Sciatic nerve (tissue), 2 donors: ENCODE measurements at places on chromosomes 4 and X.

DNA sequence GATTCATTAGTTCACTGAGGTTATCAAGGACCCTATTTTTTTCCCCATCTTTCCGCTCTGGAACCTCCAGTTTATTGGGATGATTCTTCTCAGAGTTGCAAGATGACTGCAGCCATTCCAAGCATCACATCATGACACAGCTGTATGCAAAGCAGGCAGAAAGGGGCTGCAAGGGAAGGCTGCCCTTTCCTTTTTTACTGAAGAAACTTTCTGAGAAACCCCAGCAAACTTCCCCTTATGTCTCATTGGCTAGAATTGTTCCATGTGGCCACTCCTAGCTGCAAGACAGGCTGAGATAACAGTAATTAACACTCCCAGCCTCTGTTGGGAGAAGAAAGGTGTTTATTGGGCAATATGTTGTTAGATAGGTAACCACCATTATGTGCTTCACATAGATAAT is 102.6 kb downstream of the SATL1 start:
- DNase-seq, result no peak

DNA sequence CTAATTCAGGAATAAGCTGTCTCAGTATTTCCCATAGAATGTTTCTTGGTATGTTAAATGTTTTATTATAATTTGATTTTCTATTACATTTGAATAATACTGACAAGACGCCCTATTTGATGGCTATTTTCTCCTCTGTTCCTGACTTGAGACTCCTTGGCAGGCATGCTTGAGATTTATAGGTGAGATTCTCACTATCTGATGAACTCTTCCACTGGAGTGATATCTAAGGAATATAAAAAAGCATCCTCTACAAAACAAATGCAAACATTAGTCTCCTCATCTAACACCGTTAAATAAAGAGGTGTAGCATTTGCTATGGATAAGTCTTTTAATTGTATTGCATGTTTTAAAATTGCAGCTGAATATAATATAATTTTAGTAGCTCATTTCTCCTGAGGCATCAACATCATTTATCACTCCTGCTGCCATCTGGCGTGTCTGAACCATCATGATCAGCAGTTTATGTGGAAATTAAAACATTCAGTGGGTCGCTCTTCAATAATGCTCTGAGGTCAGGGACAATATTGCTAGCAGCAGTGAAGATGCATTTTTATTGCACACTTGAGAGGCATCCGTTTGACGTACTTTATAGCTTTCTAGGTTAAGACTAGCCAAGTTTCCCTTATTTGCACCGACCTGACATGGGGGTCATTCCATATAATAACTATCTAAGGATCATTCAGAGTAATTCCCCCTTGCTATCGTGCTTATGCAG is 210.4 kb upstream of the GALNTL6 start:
- no peak for DNase-seq

- DNase-seq, result no peak
Measured at GRCh38 chr4:66681962-66682361, 863.3 kb downstream of the CENPC start.

- DNase-seq, result no peak
Measured at GRCh38 chr4:36676139-36677050, 395.0 kb downstream of the DTHD1 start.

- DNase-seq, result no peak
Measured at GRCh38 chr4:188032583-188032982, 37.0 kb downstream of the ZFP42 start.

DNA sequence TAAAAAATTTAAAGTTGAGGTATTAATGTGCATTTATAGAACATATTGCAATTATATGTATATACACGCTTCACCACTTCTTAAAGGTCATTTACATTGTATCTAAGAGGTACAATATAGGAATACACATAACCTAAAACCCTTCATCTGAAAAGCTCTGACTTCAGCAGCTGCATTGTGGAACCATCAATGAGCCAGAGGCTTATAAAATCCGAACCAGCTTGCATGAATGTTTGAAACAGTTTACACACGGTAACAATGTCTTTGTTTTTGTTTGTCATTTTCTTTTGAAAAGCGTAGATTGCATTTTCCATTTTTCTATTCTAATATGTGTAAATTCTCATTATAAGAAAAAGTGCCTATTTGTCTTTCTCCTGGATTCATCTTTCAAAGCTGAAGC is 221.6 kb downstream of the DCLK2 start:
- no peak for DNase-seq
